ENCODE measurements at places on chromosomes 1 and 21.

DNA sequence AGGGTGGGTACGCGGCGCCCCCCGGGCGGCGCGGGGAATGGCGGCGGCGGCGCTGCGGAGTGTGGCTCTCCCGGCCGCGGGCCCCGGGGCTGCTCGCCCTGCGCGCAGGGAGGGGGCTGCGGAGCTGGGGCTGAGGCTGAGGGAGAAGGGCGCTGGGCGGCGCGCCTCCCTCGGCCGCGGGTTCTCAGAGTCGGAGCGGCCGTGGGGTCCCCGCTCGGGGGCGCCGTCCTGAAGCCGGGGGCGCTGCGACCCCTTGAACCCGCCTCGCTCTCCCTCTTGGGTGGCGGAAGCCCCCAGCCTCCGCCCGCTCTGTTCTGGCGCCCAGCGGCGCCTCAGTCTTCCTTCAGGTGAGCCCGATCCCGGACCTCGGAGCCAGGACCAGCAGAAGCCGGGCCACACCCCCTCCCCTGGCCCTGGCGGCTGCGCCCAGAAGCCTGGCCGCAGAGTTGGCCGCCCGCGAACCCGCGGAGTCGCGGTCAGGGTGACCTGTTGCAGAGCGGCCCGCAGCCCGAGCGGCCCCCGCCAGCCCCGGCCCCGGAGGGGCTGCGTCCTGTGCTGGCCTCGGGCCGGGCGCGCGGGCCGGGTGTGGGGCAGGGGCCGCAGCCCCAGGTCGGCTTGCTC, 532 bp downstream of the RALGPS2 start:
- DNase-seq: peak; percentile 21

GRCh38 chr1:15506831-15507230, 17.2 kb downstream of the CASP9 start:
- no peak for DNase-seq

GRCh38 chr1:11397151-11397901, 81.6 kb upstream of the DISP3 start:
- no peak for DNase-seq

DNA sequence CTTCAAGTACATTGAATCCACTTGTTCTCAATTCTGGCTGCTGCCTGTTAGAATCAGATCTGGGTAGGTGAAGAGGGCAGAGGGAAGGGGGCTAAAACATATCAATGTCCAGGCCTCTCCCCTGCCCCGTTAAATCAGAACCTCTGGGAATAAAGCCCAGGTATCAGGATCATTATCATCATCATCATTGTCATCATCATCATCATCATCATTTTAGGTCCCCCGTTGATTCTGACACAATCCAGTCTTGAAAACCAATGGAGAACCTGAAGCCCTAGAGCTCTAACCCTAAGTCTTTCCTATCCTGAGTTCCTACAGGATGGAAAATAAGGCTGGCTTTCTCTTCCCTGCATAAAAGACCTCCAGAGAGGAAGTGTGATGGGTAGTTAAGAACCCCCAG, 93.1 kb downstream of the TAS1R2 start:
- DNase-seq: no peak

- DNase-seq: peak; percentile 25
Measured at GRCh38 chr1:62144238-62144831, 50.3 kb upstream of the L1TD1 start.

GRCh38 chr1:38152351-38153065, 105.9 kb upstream of the POU3F1 start:
- no peak for DNase-seq

Measured in GM12891 (cell line).